ENCODE measurements at places on chromosomes 16 and 17.

DNA sequence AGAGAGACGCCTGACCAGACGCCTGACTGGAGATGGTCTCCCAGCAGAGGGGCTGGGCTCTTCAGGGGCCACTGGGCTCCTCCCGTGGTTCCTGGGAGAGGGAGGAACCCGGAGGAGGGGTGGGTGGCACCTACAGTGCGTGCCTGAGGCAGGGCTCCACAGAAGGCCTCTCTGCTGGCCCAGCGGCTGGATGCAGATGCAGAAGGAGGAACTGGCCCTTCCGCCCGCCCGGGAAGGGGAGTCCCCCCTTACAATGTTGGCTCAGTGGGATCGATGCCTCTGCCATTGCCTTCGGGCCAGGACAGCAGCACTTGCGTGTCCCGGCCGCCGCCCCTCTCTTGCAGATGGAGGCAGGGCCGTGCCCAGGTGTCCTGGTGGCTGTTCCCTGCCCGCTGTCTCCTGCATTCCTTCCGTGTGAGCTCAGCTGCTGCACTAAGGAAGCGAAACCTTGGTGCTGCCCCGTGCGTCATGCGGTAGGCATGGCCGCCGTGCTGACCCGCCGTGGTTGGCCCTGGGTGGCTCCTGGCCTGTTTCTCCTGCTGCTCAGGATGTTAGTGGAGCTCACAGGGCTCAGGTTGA lies 15.1 kb downstream of the BAIAP2 start:
- no peak for DNase-seq

DNA sequence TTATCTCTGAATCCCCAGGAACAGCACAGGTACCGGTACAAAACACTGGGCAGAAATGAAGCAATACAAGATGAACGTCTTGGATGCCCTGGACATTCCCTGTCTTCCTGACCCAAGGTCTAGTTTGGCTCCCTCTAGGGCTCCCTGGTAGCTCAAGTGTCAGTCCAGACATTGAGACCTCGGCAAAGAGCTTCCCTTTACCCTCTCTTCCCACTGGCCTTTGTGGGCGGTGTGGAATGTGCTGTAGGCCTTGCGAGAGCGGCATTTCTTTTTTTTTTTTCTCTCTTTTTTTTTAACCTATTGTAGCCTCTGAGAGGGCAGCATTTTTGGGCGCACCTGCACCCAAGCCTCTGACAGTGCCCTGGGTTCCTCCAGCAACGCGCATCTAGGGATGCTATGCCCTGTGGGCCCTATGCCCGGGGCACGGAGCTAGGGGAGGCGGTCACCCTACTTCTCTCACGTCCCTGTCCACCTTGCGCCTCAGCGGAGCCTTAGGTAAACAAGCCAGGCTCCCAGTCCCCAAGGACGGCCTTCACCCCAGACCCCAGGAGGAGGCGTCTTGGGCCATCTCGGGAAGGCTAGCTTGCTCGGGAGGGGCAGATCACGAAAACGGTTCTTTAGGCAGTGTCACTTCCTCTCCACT lies 1.2 kb upstream of the NFATC3 start:
- no peak for DNase-seq

- no peak for DNase-seq
Observed at GRCh38 chr17:42192189-42193126, 1.8 kb downstream of the GHDC start.

- DNase-seq = no peak
Observed at GRCh38 chr16:119835-120491, 18.5 kb downstream of the NPRL3 start.

DNA sequence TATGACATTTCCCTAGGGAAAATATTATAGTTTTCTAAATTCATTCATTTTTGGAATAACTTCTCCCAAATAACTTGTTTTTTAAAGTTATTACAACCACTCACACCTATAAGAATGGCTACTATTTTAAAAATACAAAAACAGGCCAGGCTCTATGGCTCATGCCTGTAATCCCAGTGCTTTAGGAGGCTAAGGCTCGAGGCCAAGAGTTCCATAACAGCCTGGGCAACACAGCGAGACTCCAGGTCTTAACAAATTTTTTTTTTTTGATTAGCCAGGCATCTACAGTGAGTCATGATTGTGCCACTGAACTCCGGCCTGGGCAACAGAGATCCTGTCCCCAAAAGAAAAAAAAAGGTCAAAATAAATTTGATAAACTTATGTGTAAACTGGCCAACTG lies 43.6 kb upstream of the YPEL2 start:
- DNase-seq = no peak

DNA sequence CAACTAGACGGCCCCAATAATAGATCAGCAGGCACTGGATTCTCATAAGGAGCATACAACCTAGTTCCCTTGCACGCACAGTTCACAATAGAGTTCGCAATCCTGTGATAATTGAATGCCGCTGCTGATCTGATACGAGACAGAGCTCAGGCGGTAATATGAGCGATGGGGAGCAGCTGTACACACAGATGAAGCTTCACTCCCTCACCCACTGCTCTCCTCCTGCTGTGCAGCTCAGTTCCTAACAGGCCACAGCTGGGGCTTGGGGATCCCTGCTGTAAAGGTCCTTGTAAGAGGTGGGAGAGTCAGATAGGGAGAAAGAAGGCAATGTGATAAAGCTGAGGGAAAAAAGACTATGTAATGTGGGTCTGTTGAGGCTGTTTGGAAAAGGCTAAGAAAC lies 577.5 kb downstream of the RBFOX1 start:
- DNase-seq = no peak

GRCh38 chr16:89828870-89829629 lies 775 bp downstream of the SPIRE2 start:
- no peak for DNase-seq

GRCh38 chr17:16446338-16446983 lies 31.1 kb downstream of the TRPV2 start:
- no peak for DNase-seq

DNA sequence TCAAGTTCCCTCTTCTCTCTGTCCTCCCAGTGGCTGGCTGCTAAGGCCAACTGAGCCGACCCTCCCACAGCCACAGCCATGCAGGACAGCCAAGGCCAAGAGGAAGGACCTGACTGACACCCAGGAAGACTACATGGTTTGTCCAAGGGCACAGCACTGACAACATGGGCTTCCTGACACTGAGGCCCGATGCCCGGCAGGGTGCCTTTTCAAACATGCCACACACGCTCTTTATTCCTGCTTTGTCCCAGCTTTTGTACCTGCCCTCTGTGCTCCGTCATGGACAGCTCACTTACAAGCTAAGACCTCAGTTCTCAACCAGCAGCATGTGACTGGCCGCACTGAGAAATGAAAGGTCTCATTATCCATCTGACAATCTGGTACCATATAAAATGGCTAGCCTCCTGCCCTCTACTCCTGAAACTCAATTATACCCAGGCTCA lies 45.8 kb downstream of the TEX2 start:
- no peak for DNase-seq

GRCh38 chr16:68242926-68243858 lies 2.0 kb upstream of the PLA2G15 start:
- no peak for DNase-seq

Measured in NCI-H1436 treated with DMSO at 0.1 percent for 48 hours (cell line).